ENCODE measurements at places on chromosomes 4 and X. TPM values are rescaled to one million over a fixed set of nuclear protein-coding genes. Genes with fewer than 3 reads are reported as not detected.

Gene SERPINA7
- not detected for total RNA-seq

Gene TSPYL2
- 21.6 TPM for total RNA-seq

Gene CXCL1
- 1.00 TPM for total RNA-seq

Gene UNC5C
- total RNA-seq = 4.8 TPM

Gene CYLC1
- not detected for total RNA-seq

Gene LINC00632
- total RNA-seq = 16.8 TPM

GRCh38 chr4:186227221-186227620, at the start of gene KLKB1:
Gene KLKB1 (plus strand): TSS chr4:186227507. CDS start chr4:186228196, 689 bp downstream.
- DNase-seq = no peak

GRCh38 chr4:127469959-127470809, 162.6 kb upstream of the INTU start:
- no peak for DNase-seq

DNA sequence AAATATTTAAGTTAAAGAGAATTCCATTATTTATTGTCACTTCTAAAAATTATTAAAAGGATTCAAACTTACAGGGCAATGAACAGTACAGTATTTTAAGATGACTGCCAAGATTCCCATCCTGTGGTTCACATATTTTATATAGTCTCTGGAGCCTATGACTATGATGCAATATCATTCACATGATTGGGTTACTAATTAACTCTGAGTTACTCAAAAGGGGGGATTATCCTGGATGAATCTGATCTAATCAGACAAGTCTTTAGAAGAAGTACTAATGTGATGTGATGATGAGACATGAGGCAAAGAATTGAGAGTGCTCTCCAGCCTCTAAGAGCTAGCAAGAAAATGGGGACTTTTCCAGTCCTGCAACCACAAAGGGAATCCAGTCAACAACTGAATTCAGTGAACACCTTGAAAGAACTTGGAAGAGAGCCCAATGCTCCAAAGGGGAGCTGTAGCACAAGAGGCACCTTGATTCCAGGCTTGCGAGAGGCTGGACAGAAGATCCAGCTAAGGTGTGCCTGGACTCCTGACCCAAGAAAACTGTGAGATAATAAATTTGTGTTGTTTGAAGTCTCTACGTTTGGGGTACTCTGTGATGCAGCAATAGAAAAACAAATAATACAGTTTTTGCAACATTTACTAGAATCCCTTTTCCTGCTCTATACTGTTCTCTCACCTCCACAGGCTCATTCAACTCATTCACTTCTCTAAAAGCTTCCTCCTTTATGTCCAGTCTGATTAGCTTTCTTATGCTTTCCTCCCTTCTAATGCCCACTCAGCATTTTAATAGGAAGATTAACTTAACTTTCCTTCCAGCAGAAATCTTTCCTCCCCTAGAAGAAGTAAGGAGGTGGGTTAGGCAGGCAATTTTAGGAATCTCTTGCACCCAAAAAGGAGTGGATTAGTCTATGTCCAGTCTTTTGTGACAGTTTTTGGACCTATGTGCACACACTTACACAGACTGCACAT, 133.8 kb upstream of the LCORL start:
- no peak for DNase-seq

GRCh38 chr4:112422644-112423043, 93.3 kb downstream of the NEUROG2 start:
- DNase-seq = no peak

Data from transverse colon (tissue), 4 donors.